ENCODE measurements at places on chromosomes 1 and 21.

- no peak for DNase-seq
Observed at GRCh38 chr1:179047636-179047997, 21.9 kb downstream of the FAM20B start.

- no peak for DNase-seq
Observed at GRCh38 chr1:37358992-37359391, 115.4 kb upstream of the ZC3H12A start.

DNA sequence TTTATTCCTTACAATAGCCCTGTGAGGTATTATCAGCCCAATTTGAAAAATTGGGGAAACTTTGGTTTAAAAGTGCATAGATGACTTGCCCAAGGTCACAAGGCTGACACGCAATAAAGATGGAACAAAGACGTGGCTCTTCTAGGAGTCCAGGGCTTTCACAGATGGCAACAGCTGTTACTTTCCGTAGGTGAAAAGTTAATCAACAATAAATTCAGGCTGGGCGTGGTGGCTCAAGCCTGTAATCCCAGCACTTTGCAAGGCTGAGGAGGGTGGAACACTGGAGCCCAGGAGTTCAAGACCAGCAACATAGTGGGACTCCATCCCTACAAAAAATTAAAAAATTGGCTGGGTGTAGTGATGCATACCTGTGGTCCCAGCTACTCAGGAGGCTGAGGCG lies 87.8 kb upstream of the ATF3 start:
- DNase-seq, result no peak

DNA sequence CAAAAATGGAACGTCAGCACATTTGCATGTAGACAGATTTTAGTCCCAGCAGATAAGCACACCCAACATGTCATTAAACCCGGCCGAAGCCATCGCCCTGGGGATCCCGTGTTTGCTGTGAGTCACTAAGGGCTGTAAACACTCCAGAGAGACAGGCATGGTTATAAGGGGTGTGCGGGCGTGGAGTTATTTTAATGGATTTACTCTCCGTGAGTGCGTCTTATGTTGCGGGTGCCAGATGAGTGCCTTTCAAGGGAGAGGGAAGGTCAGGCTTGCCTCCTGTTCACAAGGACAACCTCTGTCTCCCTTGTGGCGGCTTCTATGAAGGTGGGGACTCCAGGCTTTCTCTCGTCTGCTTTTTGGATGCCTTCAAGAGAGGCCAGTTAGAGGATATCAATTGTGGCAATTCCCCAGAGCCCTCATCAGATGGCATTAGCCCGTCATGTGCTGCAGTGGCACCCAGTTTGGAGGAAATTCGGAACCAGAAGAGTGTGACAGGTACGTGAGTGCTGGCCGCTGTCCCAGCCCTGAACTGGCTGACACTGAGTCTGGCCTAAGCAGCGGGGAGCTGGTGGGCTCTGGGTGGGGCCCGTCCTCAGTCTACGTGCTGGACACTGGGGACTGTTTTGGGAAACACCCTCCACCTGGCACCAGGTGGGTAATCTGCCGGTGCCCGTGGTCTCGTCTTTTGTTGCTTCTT lies 223.8 kb upstream of the TMEM51 start:
- DNase-seq, result no peak

GRCh38 chr1:151680391-151680790 lies 36.2 kb downstream of the CELF3 start:
- no peak for DNase-seq

DNA sequence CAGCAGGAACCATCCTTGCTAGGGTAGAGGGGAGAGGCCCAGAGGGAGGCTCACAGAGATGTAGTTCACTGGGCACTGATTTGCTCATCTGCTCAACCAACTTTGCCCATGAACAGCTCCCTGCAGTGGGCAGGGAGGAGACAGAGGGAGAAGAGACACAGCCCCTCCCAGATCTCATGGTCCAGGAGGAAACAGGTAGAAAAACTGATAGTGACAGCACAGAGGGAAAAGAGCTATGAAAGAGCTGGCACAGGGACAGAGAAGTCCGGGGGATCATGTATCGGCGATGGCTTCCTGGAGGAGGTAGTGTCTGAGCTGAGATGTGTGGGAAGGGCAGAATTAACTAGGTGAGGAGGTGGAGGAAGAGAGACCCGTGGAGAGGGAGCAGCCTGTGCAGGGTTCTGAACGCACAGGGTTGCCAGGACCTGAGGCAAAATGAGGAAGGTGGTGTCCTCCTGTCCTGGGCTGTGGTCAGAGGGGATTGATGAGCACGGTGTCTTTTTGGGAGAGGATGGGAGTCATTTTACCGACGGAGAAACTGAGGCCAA lies 85.9 kb downstream of the PTPRU start:
- DNase-seq, result no peak

DNA sequence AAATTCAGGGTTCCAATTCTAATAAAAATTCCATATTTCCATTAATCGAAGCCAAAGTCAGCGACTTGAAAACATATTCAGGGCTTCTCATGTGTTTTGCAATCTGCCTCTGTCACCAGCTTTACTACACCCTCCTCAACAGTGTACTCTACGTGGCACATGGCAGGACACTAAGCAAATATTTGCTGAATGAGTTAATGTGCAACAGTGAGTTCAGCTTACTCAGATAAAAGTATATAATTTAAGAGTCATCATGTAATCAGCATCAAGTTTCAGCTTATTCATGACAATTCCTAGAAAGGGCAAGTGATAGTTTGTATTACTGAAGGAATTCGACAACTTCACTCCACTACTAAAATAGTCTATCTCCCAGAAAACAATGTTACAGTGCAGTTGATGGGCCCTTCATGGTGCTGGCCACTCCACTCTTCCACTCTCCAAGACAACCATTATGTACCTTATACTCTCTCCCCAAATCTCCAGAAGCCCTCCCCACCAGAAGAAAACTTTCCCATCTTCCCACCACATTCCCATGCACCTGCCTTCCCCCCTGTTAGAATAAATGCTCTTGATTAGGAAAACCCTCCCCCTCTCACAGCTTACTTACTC lies 97.3 kb downstream of the TTLL7 start:
- DNase-seq, result no peak

GRCh38 chr1:170397061-170397460 lies 134.9 kb upstream of the GORAB start:
- DNase-seq, result no peak

GRCh38 chr1:95118067-95118499 lies 928 bp downstream of the TLCD4 start:
- DNase-seq, result no peak

- no peak for DNase-seq
Observed at GRCh38 chr1:8866173-8866791, 12.2 kb downstream of the ENO1 start.

DNA sequence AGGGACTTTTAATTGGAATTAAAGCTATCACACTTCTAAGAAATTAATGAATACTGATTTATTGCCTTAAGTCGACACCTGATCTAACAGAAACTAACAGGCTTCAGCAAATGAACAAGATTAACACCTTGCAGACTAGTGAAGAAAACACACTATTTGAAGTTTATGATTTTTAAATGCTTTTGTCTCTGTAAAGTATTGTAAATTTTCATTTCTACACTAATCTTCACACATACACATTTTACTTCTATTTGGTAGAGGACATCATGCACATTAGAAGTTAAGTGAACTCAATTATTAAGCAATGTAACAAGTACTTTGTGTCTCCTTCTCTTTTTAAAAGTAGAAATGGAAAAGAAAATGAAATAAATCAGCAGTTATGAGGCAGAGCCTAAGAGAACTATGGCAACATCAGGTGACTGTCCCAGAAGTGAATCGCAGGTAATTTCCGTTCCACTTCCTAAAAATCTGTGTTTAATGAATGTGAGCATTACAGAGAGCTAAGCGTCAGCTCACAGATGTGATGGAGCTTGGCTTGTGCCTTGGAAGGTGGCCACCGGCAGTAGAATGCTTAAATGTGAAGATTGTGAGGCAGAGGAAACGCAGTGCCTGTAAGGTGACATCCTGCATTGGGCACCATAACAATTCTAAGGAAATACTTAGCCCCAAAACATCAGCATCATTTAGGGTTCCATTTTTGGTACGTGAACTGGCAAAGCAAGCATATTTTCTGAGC lies 1.2 kb downstream of the PRMT2 start:
- no peak for DNase-seq

- no peak for DNase-seq
Observed at GRCh38 chr1:12438349-12438924, 179.6 kb downstream of the DHRS3 start.

DNA sequence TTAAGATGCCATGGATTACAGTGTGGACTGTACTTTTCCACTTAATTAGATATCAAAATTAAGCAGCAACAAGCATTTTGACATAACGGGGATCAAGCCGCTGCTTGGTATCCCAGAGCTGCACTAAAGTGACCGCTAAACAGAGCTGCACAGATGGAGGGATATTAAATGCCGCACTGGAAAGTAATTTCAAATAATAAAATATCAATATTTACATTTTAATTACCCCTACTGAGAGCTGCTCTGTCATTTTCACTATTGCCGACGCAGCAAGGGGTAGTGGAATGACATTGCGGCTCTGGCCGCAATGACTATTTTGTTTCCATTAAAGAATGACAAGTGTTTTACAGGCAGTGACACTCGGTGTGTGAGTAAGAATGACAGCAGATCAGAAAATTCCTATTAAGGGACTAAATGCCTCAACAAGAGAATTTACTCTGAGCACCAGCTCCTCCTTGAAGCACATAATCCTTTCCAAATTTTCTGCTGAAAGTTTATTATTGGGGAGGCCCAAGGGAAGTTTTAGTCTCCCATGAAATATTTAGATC lies 109.1 kb upstream of the USH2A start:
- DNase-seq, result no peak

- DNase-seq, result no peak
Observed at GRCh38 chr1:1128454-1129139, 12.7 kb upstream of the C1orf159 start.

- DNase-seq, result no peak
Observed at GRCh38 chr1:191546803-191547202, 611.5 kb upstream of the RGS18 start.

DNA sequence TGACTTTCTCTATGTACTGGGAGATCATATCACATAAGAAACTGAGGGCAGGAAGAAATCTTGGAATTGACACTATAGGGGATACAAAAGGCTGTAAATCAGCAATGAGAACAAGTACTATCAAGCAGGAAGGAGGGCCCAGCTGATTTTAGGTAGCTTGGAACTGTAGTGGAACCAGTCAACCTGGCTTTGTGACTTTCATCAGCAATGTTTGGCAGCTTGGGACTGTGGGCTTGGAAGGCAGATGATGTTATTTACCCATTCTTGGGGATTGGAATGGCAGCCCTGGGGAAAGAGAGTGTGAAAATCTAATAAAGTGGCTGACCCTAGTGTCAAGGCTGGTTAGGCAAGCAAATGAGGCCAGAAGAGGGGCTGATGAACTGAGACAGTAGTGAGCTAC lies 1073.3 kb downstream of the ADGRL2 start:
- no peak for DNase-seq

DNA sequence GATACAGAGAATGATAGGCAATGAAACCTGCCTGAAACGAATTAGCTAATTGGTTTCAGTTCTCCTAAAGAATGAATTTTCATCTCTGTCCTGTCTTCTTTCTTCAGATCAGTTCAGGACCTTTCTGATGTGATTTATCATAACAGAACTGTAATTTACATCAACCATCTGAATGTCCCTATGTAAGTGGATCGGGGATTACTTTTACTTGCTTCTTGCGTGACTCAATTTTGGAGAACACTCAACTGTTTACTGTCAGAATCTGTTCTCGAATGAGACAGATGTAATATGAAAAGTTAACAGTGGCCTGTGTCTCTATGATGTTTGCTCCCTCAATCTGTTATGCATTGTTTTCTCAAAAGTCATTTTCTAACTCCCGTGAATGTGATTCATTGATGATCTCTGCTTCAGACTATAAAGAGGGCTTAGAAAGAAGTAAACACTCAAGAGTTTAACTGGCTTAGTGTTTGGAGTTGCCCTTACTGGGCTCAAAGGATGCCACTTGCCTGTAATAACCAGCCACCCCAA lies 111.0 kb downstream of the GABPA start:
- DNase-seq, result no peak

GRCh38 chr1:114219172-114219868 lies 65.7 kb upstream of the SYT6 start:
- DNase-seq, result no peak

GRCh38 chr1:168243636-168244212 lies 17.9 kb downstream of the SFT2D2 start:
- DNase-seq, result no peak

DNA sequence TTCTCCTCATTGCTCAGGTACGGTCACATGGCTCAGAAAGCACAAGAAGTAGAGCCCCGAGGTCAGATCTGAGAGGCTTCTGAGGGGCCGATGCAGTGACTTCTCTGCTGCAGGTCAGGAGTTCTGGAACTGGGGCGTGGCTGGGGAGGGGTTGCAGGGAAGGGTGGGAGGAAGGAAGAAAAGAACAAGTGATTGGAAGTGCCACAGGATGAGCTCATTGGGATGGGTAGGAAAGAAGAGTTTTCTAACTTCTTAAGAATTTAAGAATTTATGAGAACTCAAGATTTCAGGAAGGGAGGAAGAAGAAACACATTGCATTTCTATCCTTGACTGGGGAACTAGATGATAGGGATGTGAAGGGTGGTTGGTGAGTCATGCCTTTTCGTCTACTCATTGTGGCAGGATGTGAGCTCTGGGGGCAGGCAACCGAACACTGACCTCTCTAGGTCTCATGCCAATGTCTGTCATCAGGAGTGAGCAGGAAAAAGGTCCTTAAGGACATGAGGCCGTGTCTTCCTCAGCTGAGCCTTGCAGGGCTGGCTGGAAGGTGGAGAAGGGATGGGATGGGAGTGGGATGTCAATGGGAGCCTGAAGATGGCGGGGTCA lies 497 bp downstream of the FCRLB start:
- DNase-seq, result no peak

- DNase-seq, result no peak
Observed at GRCh38 chr1:30679976-30680305, 43.4 kb downstream of the MATN1 start.

DNA sequence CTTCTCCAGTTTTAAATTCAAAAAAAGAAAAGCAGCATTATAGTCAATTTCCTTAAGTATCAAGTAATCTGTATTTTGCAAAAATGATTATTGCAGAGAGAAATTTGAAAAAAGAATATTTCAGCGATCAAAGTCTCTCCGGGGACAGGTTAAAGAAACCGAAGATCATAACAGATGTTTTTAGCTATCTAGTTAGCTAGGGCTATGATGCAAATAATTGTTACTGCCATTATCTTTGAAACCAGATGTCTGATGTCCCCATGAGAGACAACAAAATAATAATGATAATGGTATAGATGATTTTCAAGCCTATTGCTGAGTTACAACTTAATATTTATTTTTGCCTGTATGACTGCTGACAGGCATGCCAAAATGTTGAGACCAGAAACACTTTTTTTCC lies 1326.0 kb downstream of the PLA2G4A start:
- no peak for DNase-seq

- no peak for DNase-seq
Observed at GRCh38 chr21:39317134-39318090, 4.0 kb upstream of the BRWD1 start.

DNA sequence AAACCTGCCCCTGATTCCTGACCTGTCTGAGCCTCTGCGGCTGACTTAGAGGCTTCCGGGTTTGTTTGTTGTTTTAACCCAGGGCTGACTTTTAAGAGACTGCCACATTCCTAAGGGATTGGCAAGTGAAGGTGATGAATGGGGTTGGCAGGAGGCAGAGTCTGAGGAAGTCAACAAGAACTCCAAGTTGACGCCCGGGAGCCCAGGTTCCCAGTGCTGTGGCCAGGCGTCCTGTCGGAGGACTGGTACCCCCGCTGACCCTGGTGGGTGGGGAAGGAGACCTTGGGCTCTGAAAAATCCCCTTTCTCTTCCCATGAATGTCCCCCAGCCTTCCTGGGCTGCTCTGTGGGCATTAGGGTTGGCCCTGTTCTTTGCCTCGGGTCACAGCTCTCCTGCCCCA lies 19.7 kb upstream of the EPS8L3 start:
- DNase-seq, result no peak
